ENCODE measurements at places on chromosomes 6 and 20.

- DNase-seq, result no peak
These were observed 2.4 kb downstream of the LRRN4 start for GRCh38 chr20:6051505-6051904.

DNA sequence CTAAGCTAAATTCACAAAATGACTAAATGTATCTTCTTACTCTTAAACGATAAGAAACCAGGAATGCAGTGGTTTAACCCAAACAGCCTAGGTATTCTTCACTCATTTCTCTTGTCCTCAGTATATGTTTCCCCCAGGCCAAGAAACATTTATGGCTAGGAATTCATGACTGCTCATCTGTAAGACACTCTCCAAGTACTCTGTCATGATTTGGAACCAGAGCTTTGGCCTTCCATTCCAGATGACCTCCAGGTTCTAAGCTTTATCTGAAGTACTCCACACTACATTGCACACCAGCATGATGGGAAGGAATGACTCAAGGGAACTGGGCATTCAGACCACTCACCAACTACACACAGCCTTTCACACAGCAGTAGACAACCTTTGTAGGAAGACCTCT lies 29.3 kb downstream of the NT5E start:
- DNase-seq, result no peak

DNA sequence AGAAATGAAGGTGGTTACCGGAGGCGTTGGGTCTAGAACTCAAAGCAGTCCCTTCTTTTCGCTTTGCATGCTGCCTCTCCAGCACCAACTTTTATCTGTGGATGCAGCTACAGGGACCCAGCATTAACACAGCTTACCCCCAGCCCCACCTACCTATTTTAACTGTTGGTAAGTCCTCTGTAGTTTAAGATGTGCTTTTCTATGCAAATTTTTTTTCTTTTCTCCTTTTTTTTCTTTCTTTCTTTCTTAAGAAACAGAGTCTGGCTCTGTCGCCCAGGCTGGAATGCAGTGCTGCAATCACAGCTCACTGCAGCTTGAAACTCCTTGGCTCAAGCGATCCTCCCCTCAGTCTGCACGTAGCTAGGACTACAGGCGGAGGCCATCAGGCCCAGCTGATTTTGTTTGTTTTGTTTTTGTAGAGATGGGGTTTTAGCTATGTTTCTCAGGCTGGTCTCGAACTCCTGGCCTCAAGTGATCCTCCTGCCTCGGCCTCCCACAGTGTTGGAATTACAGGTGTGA lies 6.5 kb upstream of the USP45 start:
- no peak for DNase-seq

GRCh38 chr6:100959280-100959679 lies 78.2 kb upstream of the ASCC3 start:
- no peak for DNase-seq

GRCh38 chr20:57582029-57582378 lies 21.1 kb downstream of the PCK1 start:
- DNase-seq, result no peak

GRCh38 chr6:77106992-77107391 lies 356.3 kb downstream of the HTR1B start:
- DNase-seq, result no peak

DNA sequence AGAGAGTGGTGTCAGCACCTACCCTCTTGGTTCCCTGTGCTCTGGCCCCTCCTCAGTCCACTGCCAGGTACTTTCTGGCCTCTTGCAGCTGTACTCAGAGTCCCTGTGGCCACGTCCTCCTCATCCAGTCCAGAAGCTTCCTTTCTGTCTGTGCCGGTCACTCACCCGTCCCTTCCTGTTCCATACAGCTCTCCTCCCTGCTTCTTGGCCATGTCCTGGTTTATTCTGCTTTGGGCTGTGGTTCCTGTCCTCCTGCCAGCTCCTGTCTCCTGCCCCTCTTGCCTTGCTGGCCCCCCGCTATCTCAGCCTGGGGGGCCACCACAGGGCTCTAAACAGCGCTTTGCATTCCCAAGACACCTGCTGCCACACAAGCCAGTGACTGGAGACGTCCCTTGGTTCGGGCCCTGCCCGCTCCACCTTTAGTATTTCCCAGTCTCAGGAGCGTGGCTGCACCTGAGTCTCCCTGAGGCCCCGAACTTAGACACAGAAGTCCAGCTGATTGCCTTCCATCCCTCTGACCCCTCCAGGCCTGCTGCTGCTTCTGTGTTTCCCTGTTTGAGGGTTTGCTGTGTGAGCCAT lies 15.5 kb upstream of the RBM38 start:
- no peak for DNase-seq

- no peak for DNase-seq
These were observed 258.5 kb downstream of the KHDC1L start for GRCh38 chr6:72966628-72967280.

GRCh38 chr6:163999475-164000125 lies 585.1 kb downstream of the QKI start:
- DNase-seq, result no peak

DNA sequence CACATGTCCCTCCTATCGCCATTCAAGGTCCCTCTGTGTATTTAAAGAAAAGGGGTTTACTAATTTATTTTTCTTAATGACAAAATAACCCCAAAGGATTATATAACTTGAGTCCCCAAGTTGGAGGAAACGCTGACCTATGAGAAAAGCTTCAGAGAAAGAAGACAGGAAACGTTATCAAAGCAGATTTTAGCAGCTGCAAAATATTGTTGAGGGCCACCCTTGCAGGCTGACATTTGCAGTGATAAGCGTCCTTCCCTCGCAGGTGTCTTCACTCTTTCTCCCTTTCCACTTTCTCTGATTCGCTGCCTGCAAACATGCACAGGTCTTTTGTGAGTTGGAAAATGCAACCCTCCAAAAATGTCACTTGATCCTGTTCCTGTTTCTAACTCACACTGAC lies 103.2 kb upstream of the RIPOR2 start:
- DNase-seq, result no peak

DNA sequence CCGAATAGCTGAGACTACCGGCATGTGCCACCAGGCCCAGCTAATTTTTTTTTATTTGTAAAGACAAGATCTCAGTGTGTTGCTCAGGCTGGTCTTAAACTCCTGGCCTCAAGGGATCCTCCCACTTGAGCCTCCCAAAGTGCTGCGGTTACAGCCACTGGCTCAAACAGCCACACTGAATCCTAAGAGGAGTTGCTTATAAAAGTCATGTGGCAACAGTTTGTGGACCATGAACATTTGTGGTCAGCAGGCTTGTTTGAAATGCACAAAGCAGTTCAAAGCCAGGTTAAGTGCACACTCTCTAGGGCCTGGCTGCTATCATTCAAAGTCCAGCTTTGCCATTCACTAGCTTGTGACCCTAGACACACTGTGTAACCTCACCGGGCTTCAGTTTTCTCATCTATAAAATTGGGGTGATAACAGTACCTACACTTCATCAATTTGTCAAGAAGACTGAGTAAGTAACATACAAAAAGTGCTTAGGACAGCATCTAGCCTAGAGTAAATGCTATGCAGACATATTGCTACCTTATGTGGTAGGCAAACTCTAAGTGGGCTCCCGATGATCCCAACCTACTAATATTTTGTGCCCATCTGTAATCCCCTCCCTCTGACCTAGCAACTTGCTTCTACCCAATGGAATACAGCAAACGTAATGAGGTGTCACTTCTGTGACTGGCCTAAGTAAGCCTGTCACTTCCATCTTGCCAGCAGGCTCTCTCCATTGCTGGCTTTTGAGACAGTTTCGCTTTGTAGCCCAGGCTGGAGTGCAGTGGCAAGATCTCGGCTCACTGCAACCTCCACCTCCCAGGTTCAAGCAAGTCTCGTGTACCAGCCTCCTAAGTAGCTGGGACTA lies 122.9 kb downstream of the ZMYND8 start:
- no peak for DNase-seq

GRCh38 chr6:7317538-7317937 lies 4.5 kb upstream of the SSR1 start:
- no peak for DNase-seq

DNA sequence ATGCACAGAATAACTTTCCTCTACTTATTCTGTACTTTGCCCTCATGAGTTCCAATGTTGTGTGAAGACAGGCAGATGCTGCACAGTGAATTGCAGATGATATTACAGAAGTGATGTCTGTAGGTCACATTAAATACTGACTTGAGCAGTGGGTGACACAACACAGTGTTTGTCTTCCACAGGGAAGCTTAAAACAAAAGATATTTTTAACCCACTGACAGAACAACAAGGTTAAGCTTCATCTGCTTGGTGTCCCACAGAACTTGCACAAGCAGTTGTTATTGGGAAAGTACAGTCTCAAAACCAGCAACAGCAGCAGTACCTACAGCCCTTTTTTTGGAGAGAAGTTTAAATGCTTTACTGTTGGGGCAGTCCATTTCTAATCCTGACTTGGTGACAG lies 10.5 kb downstream of the SUMO4 start:
- no peak for DNase-seq

DNA sequence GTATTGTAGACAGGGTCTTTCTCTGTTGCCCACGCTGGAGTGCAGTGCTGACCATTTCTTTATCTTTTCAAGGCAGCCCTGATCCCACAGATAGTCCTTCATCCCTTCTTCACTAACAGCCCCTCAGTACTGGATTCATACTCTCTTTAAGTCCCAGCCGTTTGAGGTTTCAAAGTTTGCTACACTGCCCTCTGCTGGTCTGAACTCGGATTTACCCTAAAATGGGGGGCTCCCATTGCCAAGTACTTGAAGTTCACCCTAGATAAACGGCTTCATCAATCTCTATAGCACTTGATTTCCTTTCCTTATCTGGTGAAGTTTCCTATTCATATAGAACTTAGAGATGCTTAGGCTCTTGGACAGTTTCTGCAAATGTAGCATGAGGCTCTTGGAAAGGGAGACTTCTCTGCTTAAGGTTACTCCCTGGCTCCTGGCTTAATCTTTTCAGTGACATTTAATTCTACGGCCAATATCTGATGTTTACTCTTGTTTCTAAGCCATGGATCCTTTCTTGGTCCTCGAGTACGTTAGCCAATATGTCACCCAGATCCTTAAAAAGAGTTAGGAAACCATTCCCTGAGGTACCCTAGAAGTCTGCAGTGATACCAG lies 21.4 kb upstream of the PREP start:
- DNase-seq, result no peak

- DNase-seq, result no peak
These were observed 248.8 kb upstream of the AFDN start for GRCh38 chr6:167577891-167578361.

DNA sequence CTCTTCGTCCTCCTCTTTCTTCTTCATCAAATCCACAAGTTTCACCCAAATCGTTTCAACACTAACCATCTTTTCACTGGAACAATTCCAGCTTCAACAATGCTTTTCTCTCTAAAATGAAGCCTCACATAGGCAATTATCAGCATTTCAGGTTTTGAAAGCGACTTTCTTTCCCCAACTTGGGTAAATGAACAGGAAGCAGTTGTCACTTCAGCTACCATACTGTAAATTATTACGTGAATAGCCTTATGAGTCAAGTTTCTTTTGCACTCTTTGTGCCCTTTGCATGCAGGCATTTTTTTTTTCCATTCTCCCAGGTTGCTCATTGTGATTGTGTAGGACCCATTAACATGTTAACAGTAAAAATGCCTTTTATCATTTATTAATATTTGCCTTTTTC lies 121.7 kb upstream of the BTBD3 start:
- DNase-seq, result no peak

- no peak for DNase-seq
These were observed 17.6 kb downstream of the RIMS4 start for GRCh38 chr20:44792796-44793195.

Measured in NCI-H187 (cell line).